ENCODE measurements at places on chromosomes 12 and 14.

DNA sequence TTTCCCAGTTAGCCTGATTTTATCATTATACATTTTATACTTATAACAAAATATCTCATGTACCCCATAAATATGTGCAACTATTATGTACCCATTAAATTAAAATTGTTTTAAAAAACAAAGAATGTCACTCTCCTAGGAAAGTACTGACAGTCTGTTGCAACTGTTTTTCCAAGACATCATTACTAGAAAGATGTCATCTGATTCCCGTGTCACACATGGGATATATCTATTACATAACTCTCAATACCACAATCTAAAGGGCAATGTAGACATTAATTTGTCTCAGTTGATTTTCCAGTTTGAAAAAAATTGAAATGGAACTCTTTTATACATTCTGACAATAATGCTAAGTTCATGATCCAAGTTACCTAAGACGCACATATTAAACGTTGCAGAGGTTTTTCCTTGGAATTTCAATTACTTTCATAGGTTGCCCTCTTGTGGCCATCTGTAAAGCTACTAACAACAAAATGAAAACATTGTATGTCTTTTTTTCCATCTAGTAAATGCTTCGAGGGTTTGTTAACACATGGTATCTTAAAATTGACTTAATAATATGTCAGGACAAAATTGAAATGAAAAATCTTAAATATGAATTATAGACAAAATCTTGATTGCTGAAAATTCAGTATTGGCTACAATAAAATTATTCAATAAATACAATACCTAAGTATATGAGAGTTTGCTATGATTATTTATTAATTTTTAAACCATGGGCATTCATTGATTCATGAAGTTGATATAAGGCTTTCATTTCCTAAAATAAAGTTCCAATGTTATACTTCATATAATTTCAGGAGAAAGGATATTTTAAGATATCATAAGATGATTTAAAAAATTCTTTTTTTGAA is 131.6 kb downstream of the PPFIA2 start:
- DNase-seq = peak; percentile 60

DNA sequence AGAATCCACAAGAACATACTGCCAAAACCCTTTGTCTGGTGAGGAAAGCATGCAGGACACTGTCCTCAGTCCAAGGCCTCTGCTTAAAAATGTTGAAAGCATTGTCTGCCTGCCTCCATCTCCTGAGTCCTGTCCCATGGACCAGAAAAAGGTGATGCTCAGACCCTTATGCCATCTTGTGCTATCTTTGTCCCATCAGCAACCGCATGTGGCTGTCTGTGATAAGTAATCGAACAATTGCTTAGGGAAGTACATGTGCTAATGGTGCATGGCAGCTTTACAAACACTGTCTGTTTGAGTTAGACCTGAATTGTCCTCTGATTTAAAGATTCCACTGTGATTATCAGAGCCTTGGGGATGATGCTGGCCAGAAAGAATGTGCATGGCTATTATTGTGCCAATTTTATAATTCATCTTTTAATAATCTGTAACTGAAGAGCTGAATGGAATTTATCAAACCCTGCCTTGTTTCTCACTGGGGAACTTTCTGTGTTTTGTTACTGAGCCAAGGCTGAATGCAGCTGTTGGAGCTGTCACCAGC is 177.5 kb downstream of the DACT1 start:
- DNase-seq = peak; percentile 40

- DNase-seq = peak; percentile 53
Observed at GRCh38 chr12:119020406-119021360, 39.3 kb downstream of the SRRM4 start.

DNA sequence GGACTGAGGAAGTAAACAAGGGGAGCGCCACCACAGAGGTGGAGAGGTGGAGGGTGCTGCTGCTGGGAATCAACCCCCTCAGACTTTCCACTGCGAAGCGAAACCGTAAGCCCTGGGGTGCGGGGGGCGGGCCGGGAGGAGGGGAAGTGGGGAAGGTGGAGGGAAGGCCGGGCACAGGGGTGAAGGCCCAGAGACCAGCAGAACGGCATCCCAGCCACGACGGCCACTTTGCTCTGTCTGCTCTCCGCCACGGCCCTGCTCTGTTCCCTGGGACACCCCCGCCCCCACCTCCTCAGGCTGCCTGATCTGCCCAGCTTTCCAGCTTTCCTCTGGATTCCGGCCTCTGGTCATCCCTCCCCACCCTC is at the start of gene LAG3:
Gene LAG3, plus strand, starts transcription at position 190 of the 365 bp plus-strand sequence. CDS start 333 bp downstream, outside the sequence.
- no peak for DNase-seq

DNA sequence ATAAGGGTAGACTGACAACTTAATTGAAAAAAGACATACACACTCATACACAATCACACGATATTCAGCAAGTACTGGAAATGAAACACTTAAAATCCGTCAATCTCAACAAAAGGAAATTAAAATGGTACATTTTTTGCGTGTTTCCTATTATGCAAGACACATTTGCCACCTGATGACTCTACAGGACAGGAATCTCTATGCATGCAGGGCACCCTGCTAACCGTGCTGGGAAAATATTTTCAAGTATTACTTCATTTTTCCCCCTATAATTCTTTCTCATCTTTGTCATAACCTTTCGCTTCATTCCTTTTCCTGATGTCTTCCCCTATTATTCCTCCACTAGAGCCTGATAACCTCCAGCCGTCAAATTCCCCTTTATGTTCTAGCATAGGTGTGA is 150.2 kb downstream of the TMEM132D start:
- DNase-seq = no peak

DNA sequence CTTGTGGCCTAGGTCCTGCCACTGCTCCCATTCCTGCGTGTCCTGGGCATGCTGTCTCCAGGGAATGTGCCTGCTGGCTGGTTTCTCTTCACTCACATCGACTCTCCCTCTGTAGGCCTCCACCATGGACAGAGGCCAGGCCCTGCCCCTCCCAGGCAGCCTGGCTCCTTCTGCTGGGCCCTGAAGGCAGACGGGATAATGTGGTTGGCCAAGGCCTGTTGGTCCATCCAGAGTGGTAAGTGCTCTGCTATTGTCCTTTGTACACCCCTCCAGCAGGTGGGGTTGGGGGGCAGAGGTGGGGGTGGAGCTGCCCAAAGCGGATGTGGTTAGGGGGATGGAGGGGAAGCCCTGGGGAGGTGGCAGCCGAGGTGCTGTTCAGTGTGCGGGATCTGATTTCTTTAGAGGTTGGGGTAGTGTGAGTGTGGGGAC is 9.5 kb upstream of the NR4A1 start:
- DNase-seq = no peak

- DNase-seq = peak; percentile 21
Observed at GRCh38 chr14:71688576-71688975, 243.7 kb upstream of the RGS6 start.

DNA sequence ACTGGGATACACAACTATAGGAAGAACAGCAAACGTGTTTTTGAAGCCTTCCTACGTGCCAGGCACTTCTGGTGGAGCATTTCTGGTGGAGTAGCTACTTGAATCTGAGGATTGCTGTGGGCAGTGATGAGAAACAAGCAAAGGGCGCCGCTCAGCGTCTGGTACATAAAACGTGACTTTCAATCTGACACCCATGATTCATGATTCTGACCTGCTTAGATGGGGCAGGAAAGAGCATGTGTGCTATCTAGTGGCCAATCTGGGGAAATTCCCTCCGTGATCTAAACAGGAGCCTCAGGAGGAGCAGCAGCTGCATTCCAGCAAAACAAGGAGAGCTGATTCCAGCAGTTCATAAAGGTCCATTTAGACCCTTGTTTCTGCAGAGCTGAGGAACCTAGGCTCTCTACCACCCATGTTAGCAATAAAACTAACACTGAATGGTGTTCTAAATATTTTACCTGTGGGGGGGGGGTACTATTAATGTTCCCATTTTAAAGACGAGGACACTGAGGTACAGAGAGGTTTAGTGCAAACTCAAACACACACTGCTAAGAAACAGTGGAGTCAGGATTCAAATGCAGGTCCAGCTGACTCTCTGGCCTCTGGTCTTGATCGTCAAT is 37.8 kb downstream of the PAH start:
- DNase-seq = peak; percentile 75

GRCh38 chr14:94501588-94502516 is 7.4 kb downstream of the SERPINA12 start:
- no peak for DNase-seq

- peak; percentile 78 for DNase-seq
Observed at GRCh38 chr14:68210729-68211299, 391.2 kb downstream of the RAD51B start.

DNA sequence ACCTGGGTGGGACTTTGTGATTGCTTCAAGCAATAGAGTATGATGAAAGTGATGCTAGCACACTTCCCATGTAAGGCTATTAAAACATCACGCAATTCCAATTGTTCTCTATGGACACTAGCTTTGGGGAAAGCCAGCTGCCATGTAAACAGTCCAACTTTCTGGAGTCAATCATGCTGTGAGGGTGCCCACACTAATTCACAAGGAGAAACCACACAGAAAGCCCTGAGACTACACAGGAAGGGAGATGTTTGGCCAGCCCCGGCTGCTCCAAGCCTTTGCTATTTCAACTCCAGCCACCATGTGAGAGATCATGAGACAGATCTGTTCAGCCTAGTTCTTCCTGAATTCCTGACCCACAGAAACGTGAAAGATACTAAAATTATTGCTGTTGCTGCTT is 96.3 kb downstream of the ST8SIA1 start:
- no peak for DNase-seq

DNA sequence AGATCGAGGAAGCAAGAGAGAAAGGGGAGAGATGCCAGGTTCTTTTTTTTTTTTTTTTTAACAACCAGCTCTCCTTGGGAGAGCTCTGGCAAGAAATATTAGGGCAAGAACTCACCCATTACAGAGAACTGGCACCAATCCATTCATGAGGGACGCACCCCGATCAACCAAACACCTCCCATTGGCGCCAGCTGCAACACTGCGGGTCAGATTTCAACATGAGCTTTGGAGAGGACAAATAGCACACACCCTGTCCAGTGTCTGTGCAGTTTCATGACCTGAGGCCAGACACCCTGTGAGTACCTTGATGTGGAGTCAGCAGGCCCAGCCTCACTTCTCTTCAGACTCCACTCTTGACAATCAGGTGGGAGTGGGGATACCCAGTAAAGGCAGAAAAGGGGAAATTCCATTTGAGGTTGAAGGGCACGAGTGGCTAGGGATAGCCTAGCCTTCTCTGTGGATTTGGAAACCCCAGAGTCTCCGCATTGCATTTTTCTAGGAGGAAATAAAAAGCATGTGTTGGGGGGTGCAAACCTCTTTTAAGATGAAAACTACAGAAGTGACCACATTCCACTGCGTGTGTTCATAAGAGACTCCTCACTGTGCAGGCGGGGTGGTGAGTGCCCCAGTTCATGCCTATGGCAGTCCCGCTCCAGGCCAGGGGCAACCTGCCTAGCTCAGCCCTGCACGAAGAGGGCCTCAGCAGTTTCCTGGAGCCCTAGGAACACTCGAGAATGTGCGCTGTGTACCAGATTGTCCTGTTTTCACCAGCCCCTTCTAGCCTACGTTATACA is 42.4 kb upstream of the GPATCH2L start:
- DNase-seq = peak; percentile 26

DNA sequence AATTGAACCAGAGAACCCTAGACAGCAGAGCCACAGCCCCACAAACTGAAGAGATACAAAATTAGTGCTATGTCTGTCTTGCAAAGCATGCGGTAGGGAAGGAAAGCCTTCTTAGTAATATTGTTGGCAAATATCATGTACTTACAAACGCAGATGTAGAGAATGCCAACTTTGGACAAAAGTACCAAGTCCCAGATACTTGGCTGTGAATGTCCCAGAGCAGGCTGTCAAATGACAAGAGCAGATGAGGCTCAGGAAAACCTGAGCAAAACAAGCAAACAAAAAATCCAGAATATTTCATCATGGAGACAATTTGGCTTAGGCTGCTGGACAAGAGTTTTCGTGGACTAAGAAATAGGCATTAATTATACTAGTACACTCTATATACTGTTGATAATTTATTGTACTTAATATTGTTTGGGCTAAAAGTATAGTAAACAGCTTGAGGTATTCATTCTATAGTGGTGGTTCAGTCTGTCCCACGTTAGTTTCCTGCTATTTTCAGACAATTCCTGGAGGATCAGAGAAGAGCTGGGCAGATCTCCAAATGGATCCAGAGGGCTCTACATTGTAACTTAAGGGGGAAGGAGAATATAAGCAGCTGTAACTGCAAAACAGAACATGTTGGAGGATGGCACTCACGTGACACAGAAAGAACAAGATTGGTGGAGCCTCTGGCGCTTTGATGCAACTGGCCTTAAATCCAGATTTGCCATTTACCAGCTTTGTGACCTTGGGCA is 329.8 kb downstream of the ATP23 start:
- DNase-seq = no peak

DNA sequence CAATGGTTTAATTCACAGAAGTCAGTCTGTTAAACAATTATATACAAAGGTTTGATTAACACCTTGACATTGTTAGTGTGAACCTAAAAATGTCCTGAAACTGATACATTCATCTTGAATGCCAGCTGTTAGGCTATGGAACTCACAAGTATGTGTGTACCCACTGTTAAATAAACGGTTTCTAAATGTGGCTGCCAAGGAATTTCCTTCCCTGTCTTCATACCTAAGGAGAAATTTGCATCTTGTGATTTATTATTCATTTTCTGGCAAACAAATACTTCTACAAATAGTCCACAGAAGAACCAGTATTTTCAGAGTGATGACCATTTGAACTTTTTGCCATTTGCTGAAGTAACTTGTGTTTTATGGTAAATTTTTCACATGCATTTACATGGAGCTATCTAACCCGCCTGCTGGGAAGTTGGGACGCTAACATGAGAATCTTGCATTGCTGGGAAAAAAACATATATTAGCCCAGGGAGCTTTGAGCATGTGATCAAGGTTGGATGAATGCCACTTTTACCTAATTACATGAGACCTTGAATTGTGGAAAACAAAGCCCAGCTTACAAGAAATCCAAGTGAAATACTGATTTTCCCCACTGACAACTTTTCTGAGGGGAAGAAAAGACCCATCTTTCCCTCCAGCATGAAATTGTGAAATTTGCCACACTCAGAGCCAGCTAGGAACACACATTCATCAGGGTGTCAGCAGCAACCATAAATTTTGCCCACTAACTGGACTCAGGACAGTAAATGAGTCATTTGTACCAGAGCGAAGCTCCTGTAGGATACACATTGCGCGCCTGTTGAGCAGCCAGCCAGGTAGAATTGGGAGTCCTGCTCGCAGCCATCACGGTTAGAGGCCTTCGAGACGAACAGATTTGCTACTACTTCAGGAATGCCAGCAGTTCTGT is 118.0 kb downstream of the KICS2 start:
- DNase-seq = peak; percentile 91

DNA sequence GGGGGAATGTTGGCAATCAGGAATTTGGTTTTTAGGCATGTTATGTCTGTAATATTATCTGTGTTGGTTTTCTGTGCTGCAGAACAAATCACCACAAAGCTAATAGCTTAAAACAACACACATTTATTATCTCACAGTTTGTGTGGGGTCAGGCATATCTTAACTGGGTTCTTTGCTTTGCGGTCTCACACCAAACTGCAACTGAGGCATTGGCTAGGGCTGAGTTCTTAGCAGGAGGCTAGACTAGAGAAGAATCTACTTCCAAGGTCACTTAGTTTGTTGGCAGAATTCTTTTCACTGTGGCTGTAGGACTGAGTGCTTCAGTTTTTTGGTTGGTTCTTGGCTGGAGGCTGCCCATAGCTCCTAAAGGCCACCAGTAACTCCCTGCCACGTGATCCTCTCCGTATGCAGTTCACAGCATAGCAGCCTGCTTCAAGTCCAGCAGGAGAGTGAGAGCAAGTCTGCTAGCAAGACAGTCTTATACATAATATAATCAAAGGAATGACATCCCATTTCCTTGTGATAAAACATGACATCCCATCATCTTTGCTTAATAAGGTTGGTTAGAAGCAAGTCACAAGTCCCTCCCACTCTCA is 21.6 kb downstream of the ATF1 start:
- no peak for DNase-seq
